ENCODE measurements at places on chromosomes 11 and 22.

- DNase-seq = no peak
Observed at GRCh38 chr11:28107191-28107749, 686 bp downstream of the KIF18A start.

DNA sequence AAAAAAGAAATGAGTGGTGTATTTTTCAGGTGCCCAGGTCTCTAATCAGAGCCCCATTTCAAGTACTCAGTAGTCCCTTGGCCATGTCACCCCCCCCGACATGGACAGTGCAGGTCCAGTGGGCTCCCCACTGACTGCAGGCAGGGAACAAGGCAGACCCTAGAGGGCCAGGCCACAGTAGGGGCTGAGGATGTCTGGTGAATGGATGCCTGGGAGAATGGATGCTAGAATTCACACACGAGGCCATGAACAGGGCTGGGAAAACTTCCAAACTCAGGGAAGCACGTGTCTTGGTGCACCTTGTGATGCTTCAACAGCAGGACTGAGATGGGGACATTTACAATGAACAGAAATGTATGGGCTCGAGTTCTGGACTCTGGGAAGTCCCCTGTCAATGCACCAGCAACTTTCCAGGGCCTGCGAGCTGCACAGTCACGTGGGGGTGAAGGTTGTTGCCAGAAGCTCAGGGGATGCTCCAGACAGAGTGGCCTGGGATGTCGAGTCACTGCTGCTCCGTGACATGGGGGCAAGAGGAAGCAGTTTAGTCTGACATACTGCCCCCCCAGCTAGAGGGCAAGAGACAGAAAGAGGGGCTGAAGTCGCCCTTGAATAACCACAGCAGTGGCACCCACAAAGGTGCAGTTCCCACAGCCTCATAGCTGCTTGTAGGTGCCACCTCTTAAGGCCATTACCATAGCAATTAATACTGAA, 3.1 kb downstream of the APOBEC3G start:
- DNase-seq = no peak

- no peak for DNase-seq
Observed at GRCh38 chr11:28696591-28696990, 588.4 kb downstream of the METTL15 start.

- no peak for DNase-seq
Observed at GRCh38 chr11:74522776-74523175, 29.3 kb upstream of the LIPT2 start.

DNA sequence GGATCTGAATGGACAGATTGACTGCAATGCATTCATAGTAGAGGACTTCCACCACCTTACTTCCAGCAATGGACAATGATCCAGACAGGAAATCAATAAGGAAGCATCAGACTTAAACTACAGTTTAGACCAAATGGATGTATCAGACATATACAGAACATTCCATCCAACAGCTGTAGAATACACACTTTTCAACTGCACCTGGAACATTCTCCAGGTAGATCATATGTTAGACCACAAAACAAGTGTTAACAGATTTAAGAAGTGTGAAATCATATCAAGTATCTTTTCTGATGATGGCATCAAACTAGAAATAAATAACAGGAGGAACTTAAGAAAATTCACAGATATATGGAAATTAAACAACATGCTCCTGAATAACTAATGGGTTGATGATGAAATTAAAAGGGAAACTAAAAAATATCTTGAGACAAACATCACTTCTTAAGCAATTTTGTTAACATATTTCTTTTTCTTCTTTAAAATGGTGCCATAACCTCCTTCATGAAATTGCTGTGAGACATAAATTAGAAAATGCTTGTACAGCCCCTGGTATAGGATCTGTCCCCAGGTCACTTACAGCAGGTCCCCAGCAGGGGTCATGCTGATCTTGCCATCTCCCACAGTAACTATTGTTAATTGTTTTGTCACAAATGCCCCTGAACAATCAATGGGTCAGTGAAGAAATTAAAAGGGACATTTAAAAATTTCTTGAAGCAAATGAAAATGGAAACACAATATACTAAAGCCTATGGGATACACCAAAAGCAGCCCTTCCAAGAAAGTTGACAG, 100.0 kb upstream of the OR4B1 start:
- no peak for DNase-seq

DNA sequence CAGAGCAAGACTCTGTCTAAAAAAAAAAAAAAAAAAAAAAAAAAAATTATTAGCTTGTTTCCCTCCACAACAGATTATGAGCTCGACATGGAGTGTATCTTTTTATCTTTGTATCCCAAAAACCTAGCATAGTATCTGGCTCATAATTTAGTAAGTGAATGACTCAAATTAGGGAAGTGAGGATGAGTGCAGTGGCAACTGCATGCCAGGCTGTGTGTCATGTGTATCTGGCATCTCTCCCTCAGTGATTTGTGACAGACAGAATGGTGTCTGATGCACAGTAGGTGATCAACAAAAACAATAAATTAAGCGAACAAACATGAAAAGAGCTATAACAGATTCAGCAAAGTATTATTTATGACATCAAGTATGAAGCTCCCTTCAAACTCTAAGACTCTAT, 7.2 kb downstream of the STK33 start:
- DNase-seq = no peak

- peak; percentile 16 for DNase-seq
Observed at GRCh38 chr11:76642341-76642740, 28.2 kb downstream of the LRRC32 start.

DNA sequence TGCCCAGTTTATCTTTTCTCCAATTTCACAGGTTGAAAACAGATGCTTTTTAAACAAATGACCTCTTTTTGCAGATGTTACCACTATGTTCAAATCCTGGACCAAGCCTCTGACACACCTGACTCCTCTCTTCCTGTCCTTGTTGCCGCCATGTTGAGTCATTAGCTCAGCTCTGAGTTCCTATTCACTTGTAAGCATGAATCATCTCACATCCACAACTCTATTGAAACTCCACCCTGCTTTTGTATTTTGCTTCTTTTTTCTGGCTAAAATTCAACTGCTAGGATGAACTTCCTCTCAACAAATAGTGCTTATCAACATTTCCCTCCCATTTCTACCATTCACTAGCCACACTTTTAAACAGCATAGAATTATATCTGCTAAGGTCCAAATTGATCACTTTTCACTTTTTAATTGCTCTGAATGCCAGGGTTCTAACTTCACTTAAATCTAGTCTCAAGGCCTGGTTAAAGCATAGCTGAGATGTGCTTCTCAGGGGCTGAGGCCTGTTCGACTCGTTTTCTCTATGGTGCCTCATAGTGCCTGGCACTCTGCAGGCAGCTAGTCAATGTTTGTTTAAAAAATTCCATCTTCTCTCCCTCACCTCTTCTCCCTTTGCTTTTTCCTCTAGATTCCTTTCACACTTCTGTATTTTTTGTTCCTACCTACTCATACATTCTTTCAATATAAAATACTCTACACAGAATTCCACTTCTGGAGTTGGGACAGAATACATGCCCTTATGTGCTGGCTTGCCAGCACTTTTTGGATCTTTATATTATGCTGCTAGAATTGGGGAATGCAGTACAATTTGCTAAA, 3.9 kb downstream of the JOSD1 start:
- no peak for DNase-seq

DNA sequence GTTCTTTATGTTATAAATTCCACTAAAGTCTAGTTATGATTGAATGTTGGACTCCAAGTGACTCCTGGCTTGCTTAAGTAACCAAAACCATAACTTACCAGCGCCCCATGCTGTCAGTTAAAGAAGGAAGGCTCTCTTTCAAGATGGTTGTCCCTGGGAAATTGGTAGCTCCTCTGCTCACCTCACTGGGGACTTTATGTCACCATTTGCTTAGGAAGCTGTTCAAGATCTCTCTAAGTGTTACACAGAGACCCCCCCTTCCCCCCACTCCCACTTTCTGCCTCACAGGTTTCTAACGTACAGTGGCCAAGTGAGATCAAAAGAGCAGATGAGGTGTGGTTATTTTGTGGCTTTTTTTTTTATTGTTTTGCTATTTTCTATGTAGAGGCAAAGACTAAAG, 301.8 kb downstream of the AASDHPPT start:
- no peak for DNase-seq

DNA sequence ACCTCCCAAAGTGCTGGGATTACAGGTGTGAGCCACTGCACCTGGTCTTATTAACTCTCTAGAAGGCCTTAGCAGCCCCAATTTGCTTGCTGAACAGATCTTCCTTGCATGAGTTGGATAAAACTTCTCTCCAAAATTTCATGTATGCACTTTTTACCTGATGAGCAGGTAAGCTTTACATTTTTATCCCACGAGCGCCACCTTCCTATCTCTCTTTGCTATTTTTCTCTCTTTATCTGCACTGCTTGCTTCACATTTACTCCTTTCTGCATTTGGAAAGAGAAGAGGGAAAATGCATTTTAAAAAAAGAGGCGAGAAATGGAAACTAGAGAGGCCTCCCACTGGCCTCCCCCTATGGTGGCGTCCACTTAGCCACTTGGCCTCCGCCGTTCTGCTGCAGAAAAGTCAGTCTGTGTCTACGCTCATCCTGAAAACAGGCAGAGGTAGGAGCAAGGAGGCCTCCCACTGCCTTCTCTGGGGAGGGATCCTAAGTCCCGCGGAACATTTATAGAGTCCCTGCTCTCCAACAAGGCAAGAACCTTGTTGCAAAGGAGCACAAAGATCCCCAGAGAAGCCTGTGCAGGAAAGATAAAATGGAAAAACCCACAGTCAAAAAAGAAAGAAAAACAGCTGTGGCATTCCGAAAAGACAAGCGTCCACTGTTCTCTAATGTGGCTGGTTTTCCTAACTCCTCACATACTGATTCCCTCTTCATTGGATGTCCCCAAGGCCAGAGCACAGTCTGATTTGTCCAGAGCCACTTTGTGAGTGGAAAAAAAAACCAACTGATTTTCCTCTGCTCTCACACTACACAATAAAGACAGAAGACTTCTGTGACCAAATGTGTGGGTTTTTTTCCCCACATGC, 62.2 kb upstream of the INCENP start:
- no peak for DNase-seq

DNA sequence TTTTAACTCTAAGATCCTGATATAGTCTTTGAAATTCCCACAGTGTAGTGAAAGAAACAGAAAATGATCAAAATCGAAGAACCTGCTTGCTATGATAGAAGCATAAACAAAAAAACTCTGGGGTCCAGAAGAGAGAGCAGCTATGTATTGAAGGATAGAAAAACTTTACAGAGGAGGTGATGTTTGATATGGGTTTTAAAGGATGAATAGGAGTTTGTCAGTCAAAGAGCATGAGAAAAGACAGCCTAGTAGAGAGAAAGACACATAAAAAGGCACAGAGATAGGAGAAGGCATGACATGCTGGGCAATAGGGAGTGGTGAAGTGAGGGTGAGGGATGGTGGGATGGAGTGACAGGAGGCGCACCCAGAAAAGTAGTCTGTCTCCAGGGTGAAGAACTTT, 168.0 kb downstream of the INSC start:
- no peak for DNase-seq

DNA sequence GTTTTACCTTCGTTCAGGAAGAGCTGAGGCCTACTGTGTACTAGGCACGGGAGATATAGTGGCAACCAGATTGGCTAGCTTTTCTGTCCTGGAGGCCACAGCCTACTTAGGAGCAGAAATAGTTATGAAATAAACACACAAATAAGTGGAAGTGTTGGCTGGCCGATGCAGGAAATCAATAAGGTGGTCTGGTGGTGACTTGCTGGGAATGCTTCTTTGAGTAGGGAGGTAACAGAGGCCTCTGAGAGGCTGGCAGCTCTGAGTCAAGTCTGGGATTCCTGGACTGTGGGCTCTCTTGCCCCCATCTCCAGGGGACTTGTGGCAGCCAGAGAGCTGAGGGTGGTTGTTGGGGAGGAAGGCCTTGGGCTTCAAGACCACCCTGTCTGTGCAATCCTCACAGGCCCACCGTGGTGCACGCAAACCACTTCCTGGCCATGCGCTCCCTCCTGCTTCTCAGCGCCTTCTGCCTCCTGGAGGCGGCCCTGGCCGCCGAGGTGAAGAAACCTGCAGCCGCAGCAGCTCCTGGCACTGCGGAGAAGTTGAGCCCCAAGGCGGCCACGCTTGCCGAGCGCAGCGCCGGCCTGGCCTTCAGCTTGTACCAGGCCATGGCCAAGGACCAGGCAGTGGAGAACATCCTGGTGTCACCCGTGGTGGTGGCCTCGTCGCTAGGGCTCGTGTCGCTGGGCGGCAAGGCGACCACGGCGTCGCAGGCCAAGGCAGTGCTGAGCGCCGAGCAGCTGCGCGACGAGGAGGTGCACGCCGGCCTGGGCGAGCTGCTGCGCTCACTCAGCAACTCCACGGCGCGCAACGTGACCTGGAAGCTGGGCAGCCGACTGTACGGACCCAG, 4.1 kb downstream of the SERPINH1 start:
- DNase-seq = no peak

GRCh38 chr11:70212227-70212811, 9.2 kb downstream of the FADD start:
- DNase-seq = peak; percentile 84

- DNase-seq = peak; percentile 85
Observed at GRCh38 chr11:34358728-34359547, 1.1 kb upstream of the ABTB2 start.

DNA sequence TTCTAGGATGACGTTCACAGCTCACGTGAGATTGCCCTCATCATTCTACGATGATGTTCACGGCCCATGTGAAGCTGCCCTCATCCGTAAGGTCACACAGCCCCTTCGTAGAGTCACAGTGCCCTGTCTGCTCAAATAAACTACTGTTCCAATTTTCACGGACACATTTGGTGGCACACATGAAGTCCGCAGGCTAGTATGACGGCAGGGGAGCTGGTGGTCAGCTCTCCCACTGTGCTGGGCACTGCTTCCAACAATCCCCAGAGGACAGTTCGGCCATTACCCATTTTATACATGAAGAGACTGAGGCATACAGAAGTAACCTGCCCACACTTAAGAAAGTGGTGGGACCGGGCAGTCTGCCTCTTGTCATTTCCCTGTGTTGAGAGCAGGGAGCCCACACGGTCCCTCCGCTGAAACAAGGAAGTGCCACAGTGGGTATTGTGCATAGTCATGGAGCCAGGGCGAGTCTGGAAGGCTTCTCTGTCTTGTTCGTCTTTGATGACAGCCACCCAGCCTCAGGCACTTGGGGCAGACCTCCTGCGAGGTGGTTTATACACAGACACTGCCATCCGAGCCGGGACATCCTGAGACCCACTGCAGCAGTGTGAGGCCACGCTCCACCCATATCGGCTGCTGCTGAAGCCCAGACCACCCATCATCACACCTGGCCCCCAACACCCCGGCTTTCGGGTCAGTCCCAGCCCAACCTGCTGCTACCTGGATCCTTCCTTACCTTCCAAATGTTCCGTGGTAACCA, 114.3 kb downstream of the PHF21B start:
- no peak for DNase-seq
